ENCODE measurements at places on chromosomes 6 and 20. TPM values are rescaled to one million over a fixed set of nuclear protein-coding genes. Genes with fewer than 3 reads are reported as not detected.

- no peak for DNase-seq
These were observed 44.4 kb upstream of the ENPP5 start for GRCh38 chr6:46215213-46215612.

- no peak for DNase-seq
These were observed 77.1 kb upstream of the MRPS10 start for GRCh38 chr6:42294759-42295158.

- DNase-seq: peak; percentile 49
These were observed 36.2 kb upstream of the DSP start for GRCh38 chr6:7505189-7505699.

DNA sequence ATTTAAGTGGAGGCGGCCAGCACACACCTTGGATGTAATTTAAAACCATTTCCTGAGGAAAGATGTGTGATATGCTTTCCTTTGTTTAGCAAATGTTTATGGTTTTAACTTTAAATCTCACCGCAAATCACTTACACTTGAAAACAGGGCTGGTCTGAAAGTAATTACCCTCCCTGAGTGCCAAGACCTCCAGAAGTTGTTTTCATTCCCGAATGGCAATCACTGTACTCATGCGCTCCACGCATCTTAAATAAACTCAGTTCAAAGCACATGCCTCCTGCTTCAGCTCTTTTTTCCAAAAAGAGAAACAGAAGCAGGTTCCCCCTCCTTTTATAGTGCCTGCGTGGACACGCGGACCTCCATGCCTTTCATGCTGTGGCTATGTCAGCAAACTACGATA lies 224.0 kb downstream of the SMOC2 start:
- DNase-seq: no peak

GRCh38 chr6:100484474-100484873 lies 19.8 kb upstream of the SIM1 start:
- DNase-seq: no peak

DNA sequence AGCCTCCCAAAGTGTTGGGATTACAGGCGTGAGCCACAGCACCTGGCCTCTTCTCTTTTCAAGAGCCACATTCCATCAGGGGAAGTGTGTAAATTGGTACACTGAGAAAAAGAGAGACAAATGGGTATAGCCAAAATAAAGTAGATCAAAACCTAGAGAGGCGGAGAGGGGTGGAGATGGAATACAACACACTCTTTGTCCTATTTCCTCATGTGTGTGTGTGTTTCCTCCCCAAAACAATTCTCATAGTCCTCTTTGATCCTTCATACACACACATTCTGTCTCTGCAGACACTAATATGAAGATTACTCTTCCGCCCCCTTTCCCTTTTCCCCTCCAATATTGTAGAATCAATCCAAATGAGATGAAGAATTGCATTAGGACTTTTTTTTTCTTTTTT lies 16.0 kb downstream of the PXT1 start:
- DNase-seq: no peak

DNA sequence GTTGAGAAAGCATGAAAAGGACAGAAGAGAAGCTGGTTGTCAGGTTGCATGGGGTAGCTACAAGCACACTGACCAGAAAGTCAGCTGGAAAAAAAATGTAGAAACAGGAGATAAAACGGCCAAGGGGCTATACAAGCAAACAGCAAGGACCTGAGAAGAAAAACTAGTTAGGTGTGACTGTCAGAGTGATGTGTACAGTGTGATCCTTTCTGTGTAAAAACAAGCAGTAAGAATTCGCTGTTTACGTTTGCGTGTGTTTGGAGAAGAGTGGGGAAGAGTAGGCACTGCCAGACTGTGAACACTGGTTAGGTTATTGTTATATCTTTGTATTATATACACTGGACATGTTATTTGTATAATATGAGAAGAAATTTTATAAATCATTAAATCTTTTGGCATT lies 28.1 kb downstream of the PTPN1 start:
- DNase-seq: no peak

The OOEP gene
- 0.45 TPM for total RNA-seq
